Activated naive CD8-positive, alpha-beta T cell treated with anti-CD3 and anti-CD28 coated beads, Interleukin-2, amount 10 ng/mL, durations not matched to agents 7 days and 5 days (primary cell): ENCODE measurements at places on chromosomes 6 and 20.

GRCh38 chr20:10842116-10842515, 168.3 kb upstream of the JAG1 start:
- DNase-seq = no peak

- DNase-seq = no peak
These were observed 14.2 kb downstream of the SLC22A23 start for GRCh38 chr6:3442431-3443220.

DNA sequence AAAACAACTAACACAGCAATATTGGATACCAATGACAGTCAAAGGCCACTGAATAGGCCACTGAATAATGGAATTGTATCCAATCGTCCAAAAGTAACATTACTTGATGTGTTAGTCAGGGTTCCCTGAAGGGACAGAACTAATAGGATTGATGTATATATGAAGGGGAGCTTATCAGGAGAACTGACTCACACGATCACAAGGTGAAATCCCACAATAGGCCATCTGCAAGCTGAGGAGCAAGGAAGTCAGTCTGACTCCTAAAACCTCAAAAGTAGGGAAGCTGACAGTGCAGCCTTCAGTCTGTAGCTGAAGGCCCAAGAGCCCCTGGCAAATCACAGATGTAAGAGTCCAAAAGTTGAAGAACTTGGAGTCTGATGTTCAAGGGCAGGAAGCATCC, 571.4 kb downstream of the PRKN start:
- DNase-seq = no peak

DNA sequence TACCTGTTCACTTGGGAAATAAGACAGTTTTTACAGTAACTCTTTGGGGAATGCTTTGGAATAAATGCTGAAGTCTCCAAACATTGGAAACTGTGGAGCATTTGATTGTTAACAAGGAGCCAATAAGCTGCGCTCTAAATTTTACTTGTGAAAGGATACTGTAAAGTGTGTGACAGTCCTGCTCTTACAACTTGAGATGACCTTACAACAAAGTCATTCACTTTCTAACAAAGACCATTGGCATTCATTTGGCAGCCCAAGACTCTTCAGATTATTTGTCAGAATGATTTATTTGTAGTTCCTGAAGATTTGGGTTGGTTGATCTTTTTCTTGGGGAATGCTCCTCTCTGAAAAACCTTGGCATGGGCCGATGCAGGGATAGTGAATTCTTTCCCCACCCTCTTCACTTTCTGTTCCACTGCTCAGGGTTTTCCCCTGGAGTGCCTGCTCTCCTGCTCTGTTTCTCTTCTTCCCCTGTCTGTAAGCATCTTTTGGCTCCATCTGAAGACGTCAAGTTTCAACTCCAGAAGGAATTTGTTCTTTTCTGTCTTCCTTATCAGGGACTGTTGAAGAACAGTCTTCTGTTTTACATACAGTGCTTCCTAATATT, 116.4 kb downstream of the AKAP7 start:
- no peak for DNase-seq

GRCh38 chr6:158476389-158476788, 83.5 kb upstream of the TMEM181 start:
- DNase-seq = no peak

DNA sequence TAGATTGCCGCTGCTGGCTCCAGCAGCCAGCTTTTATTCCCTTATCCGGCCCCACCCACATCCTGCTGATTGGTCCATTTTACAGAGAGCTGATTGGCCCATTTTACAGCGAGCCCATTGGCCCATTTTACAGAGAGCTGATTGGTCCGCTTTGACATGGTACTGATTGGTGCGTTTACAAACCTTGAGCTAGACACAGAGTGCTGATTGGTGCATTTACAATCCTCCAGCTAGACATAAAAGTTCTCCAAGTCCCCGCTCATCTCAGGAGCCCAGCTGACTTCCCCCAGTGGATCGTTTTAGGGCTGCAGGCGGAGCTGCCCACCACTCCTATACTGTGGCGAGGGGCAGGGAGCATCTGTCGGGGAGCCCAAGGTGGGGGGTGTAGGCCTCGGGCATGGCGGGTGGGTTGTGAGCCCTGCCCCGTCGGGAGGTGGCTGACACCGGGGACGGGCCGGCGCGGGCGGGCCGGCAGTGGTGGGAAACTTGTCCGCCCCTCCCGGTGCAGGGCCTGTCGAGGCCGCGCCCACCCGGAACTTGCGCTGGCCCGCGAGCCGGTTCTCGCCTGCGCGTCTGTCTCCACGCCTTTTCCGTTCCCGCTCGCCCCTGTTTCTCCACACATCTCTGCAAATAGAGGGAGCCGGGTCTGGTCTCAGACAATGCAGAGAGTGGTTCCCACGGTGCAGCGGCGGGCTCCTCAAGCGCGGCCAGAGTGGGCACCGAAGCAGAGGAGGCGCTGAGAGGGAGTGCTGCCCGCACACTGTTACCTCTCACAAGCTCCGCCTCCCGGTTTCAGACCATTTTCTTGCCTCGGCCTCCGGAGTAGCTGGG, 86.1 kb upstream of the STMND1 start:
- DNase-seq = peak; percentile 70

GRCh38 chr20:22418738-22419137, 165.6 kb downstream of the FOXA2 start:
- DNase-seq = no peak

DNA sequence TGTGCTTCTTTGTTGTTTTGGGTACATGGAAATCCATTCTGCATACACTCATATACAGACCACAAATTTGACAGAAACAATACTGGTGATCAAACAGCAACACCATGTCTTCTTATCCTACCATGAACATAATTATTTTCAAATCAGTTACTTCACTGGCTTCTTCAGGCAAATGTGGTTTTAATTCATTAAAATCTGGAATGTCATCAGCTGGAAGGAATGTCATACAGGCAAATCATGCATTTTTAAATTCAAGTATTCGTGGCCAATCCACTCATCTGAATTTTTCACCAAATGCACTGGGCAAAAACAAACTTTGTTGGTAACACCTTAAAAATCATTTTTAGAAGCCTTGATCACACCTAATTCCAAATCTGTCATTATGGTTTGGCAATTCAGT, 59.3 kb downstream of the KIF6 start:
- no peak for DNase-seq

DNA sequence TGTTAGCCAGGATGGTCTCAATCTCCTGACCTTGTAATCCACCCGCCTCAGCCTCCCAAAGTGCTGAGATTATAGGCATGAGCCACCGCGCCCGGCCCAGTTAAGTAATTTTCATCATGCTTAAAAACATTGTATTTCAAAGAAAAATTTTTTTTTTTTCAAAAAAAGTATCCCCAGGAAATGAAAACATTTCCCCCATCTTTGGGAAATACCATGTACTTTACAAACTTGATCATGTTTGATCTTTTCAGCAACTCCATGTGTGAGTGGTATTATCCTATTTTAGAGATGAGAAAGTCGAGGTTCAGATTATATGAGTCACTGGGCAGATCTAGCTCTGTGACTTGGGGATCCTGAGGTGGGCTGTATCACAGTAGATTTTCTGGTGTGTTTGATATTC, 11.8 kb downstream of the CHMP4B start:
- DNase-seq = no peak

- DNase-seq = no peak
These were observed 24.5 kb downstream of the NDUFAF5 start for GRCh38 chr20:13809373-13809772.

DNA sequence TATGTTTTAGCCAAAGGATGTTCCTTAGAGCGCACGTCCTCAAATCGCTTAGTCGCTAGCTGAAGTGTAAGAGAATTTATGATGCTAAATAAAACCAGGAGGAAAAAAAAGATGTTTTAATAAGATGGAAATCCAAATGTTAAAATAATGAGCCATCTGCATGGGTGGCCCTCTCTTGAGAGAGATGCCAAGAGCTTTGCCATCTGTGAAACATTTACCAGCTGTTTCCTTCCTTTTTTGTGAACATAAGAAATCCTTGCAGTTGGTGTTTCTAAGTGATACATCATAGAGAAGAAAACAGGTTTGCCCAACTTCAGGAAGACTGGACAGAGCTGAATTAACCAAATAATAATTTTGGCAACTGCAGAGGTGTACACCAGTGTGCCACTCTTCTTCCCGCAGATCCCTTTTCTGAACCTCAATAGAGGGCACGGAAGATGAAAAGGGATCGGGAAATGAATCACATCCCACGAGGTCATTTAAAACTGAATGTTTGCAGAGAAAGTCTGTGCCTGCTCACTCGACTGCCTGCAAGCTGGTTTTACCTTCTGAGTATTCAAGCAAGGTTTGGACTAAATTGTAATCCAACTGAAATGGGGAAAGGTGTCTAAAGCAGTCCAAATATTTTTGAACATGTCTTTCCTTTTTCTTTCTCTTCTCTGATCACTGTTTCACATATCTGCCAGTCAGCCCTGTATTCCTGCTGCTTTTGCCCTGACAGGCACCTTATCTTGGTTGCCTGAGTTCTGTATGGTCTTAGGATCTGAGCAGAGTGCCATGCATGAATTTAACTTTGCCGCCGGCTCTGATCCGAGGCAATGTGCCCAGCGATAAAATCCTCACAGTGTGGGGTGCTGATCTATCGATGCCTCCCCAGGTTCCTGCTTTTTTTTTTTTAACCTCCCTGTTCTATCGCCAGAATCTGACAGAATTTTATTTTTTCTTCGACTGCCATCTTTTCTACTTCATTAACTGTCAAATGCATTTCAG, 35.5 kb upstream of the TSHZ2 start:
- no peak for DNase-seq

DNA sequence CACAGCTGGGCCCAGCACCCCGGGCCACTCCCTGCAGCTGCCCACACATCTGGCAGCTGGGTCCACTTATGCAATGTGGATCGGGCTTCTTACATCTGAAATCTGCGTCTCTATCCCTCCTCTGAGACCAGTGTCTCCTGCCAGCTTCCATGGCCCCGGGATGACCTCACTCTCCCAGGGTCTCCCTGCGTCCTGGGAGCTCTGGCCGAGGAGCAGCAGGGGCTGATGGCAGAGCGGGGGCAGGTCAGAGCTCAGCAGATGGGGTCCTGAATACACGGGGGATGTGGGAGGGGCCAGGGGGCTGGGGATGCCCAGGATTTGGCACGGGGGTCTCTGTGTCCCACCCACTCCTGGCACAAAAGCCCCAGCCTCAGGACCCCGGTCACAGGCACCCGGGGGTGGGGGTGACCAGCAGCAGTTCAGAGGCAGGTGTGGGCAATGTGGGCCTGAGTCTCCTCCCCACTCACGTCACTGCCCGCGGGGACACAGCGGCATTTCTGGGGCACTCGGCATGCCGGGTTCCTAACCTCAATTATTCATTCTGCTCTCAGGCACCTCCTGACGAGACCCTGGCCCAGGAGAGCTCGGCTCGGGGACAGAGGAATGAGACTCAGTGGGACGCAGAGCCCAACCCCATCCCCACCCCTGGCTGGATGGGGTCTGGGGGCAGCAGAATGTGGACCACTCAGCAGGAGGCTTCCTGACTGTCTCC, 16.4 kb downstream of the CHRNA4 start:
- DNase-seq = no peak

GRCh38 chr6:119312875-119313338, 36.7 kb downstream of the MAN1A1 start:
- DNase-seq = no peak

DNA sequence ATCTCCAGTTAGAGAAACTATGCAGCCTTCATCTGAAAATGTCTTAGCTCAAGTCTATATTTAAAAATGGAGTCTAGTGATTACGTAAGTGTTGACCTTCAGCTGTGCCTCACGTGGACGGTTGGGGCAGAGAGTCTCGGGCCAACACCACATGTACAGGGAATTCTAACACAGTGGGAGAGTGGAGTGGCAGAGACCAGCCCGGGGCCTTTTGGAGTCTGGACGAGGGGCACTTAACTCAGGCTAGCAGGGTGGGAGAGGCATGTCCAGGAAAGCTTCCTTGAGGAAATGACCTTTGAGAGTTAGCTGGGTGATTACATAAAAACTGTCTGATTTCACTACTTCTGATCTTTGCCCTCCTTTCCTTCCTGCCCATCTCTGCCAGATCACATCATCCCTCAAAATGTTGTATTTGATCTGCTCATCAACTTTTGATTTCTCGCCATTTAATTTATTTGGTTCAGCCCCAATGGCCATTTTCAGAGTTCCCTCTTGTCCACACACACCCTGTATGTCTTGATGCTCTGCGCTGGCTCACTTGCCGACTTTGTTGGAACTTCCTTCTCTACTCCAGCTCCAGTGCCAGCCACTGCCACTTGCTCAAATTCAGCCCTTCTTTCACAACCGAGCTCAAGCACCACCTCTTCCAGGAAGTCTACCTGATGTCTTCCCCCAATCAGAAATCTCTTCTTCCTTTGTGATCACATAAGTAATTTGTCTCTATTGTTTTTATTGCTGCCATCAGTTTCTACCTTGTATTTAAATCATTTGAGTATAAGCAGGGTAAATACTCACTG, 2.6 kb downstream of the ARMC2 start:
- DNase-seq = no peak

- no peak for DNase-seq
These were observed 535.2 kb upstream of the ID4 start for GRCh38 chr6:19301980-19302379.

GRCh38 chr6:142683714-142684141, 261.2 kb downstream of the HIVEP2 start:
- DNase-seq = no peak

GRCh38 chr6:113077794-113078193, 730.7 kb downstream of the RFPL4B start:
- DNase-seq = no peak
